ENCODE measurements at places on chromosomes 6 and 20.

GRCh38 chr6:159832946-159833345 is 32.9 kb downstream of the PNLDC1 start:
- peaks cover 59% of the 10 kb centered on the region for H3K27me3 ChIP-seq
- H3K4me1 ChIP-seq = peaks cover 12% of the 10 kb centered on the region
- H3K27ac ChIP-seq = no peak overlapping the region
- no peaks in the 10 kb centered on the region for H3K36me3 ChIP-seq
- peak; percentile 27 for DNase-seq

DNA sequence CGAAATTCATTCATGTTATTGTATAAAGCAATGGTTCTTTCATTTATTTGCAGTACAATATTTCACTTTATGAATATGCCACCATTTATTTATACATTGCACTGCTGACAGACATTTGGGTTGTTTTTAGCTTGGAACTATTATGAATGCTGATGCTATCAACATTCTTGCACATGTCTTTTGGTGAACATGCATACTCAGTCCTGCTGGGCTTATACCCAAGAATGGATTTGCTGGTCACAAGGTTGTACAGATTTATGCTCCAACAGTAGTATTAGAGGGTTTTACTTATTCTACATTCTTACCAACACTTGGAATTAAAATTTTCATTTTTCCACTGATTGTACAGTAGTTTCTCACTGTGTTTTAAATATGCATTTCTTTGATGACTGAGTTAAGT is 126.2 kb downstream of the PTPRK start:
- no peaks in the 10 kb centered on the region for H3K4me1 ChIP-seq
- no peak overlapping the region for H3K4me3 ChIP-seq
- no peak overlapping the region for H3K27ac ChIP-seq
- H3K27me3 ChIP-seq = no peaks in the 10 kb centered on the region
- DNase-seq = no peak

DNA sequence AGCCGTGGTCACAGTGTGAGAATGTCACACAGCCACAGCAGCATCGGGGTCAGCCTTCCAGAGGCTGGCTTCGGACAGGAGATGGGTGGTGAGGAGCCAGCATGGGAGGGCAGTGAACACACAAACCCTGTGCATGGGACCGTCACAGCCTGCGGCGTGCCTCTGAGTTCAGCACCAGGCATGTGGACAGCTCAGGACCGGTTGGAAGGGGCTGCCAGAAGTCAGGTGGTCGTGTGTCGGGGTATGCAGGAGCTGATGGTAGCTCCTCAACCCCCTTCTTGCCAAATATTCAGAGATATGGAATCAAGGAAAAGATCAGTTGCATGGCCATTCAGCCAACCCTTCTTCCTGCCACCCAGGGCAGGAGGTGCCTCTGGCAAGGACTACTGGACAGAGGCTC is 28.2 kb downstream of the MYT1 start:
- DNase-seq = no peak
- H3K4me1 ChIP-seq = no peaks in the 10 kb centered on the region
- H3K4me3 ChIP-seq = no peak overlapping the region

GRCh38 chr6:106608080-106608668 is 21.1 kb downstream of the RTN4IP1 start:
- DNase-seq = peak; percentile 55
- H3K27ac ChIP-seq = no peak overlapping the region
- H3K4me3 ChIP-seq = no peak overlapping the region
- H3K36me3 ChIP-seq = peaks cover 2% of the 10 kb centered on the region
- no peaks in the 10 kb centered on the region for H3K27me3 ChIP-seq

GRCh38 chr20:14523090-14523489 is 185.7 kb upstream of the FLRT3 start:
- no peak for DNase-seq
- H3K4me3 ChIP-seq = no peak overlapping the region
- no peaks in the 10 kb centered on the region for H3K4me1 ChIP-seq
- H3K27ac ChIP-seq = no peak overlapping the region
- no peaks in the 10 kb centered on the region for H3K36me3 ChIP-seq

DNA sequence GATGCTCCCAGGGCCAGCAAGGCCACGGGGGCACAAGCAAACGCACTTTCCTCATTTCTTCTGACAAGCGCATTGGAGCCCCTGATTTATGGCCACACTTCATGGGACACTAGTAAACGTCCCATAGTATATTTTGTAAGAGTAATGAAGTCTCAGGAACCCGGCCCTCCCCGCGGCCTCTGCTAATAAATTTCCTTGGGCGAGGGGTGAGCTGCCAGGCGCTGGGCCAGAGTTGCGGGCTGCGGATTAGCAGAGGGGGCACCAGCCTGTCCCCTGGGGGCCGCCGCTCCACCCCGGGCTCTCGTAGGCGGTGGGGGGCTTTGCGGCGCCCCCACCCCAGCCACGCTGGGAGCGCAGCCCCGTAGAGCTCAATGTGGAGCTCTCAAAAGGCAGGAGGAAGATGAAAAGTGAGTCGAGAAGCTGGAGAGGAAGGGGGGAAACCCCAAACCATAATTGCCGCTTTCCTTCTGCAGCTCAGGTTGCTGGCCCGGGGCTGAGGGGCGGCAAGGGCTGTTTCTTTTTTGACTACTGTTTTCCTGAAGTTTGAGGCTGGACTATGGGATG is 173.6 kb downstream of the CDC5L start:
- H3K36me3 ChIP-seq = no peaks in the 10 kb centered on the region
- peaks cover 31% of the 10 kb centered on the region for H3K27me3 ChIP-seq
- H3K27ac ChIP-seq = no peak overlapping the region

- H3K36me3 ChIP-seq = no peaks in the 10 kb centered on the region
- peaks cover 22% of the 10 kb centered on the region for H3K27me3 ChIP-seq
- no peak for DNase-seq
- H3K27ac ChIP-seq = no peak overlapping the region
These were observed 242.2 kb downstream of the NRN1 start for GRCh38 chr6:5764401-5764955.

- no peak for DNase-seq
- H3K27me3 ChIP-seq = no peaks in the 10 kb centered on the region
- H3K27ac ChIP-seq = no peak overlapping the region
- H3K36me3 ChIP-seq = no peaks in the 10 kb centered on the region
- peaks cover 17% of the 10 kb centered on the region for H3K4me1 ChIP-seq
- H3K4me3 ChIP-seq = no peak overlapping the region
These were observed 608.3 kb upstream of the CITED2 start for GRCh38 chr6:139982652-139983295.

DNA sequence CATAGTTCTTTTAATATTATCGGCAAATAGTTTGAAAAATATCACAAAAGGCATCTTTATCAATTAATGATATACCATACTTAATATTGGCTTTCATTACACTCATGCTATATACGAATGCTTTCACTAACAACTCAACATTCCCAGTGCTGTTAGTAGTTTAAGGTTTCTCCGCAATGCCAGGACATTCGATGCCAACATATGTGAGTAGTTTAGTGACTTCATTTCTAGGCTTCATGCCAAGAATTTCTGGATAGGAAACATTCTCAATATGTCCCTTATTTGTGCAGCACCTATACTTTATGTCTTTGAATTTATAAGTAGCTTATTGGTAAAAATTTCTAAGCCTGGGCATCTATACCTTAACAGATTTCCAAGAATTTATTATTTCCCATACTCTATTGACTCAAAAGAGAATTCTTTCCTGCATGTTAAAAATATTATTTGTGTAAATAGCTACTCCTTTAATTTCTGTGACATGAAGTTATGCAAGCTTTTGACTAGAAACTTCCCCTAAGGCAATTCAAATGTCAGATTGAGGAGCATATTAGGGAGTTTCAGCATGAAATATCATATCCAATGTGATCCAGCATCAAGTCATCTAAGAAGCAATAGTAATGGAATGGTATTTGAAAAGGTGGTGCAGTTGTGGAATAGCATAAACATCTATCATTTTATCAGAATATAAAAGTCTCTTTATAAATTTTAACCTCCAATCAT is 236.0 kb upstream of the STXBP5 start:
- H3K27ac ChIP-seq = no peak overlapping the region
- no peaks in the 10 kb centered on the region for H3K4me1 ChIP-seq
- no peaks in the 10 kb centered on the region for H3K27me3 ChIP-seq
- H3K36me3 ChIP-seq = no peaks in the 10 kb centered on the region

GRCh38 chr6:41546475-41546865 is 289 bp downstream of the FOXP4 start:
- peaks cover 13% of the 10 kb centered on the region for H3K36me3 ChIP-seq
- H3K4me3 ChIP-seq = peak overlapping the region; percentile 68
- H3K27me3 ChIP-seq = no peaks in the 10 kb centered on the region
- H3K4me1 ChIP-seq = peaks cover 42% of the 10 kb centered on the region
- DNase-seq = no peak
- H3K27ac ChIP-seq = no peak overlapping the region

- no peak overlapping the region for H3K27ac ChIP-seq
- no peaks in the 10 kb centered on the region for H3K36me3 ChIP-seq
- no peak overlapping the region for H3K4me3 ChIP-seq
- no peaks in the 10 kb centered on the region for H3K27me3 ChIP-seq
- no peak for DNase-seq
- H3K4me1 ChIP-seq = no peaks in the 10 kb centered on the region
These were observed 312.6 kb upstream of the RSPO3 start for GRCh38 chr6:126805861-126806260.

DNA sequence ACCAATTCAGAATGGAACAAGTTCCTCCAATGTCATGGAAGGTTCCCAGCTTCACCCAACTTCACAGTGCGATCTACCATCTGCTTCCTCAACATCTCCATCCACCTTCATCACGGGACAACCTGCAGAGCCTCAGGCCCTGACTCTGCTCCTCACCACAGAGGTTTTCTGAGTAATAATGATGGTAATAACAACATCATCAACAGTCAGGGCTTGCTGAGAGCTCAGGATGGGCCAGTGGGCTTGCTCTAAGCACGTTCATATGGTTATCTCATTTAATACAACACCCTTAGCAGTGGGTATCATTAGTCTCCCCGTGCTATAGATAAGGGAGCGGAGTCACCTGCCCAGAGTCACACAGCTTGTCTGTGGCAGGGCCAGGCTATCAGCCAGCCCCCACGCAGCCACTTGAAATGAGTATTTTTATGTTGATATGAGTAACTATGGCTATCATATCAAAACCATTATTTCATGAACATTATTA is 38.6 kb downstream of the PREX1 start:
- no peak overlapping the region for H3K27ac ChIP-seq
- H3K27me3 ChIP-seq = peaks cover 10% of the 10 kb centered on the region
- H3K4me3 ChIP-seq = no peak overlapping the region
- DNase-seq = no peak
- peaks cover 6% of the 10 kb centered on the region for H3K4me1 ChIP-seq
- H3K36me3 ChIP-seq = no peaks in the 10 kb centered on the region

DNA sequence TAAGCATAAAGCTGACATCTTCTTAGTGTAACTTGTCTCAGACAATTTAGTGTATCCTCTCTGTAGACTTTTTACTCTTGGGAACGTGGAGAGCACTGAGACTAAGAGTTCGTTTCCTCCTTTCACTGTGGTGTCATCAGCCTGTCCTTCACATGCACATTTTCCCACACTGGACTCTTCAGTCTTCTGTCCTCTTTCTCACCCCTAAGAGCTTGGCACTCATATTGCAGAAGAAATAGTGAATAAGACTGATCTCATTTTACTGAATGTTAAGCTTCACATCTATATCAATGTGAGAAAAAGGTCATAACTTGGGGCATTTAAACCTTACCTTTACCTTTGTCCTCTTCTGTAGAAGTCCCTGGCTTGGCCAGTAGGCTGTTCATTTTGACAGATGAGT is 25.6 kb downstream of the FUCA2 start:
- no peaks in the 10 kb centered on the region for H3K4me1 ChIP-seq
- no peak for DNase-seq
- no peaks in the 10 kb centered on the region for H3K36me3 ChIP-seq
- H3K27me3 ChIP-seq = no peaks in the 10 kb centered on the region
- no peak overlapping the region for H3K27ac ChIP-seq

- H3K27ac ChIP-seq = no peak overlapping the region
- H3K27me3 ChIP-seq = peaks cover 49% of the 10 kb centered on the region
- H3K4me3 ChIP-seq = no peak overlapping the region
- no peaks in the 10 kb centered on the region for H3K4me1 ChIP-seq
These were observed 37.0 kb downstream of the BPIFB1 start for GRCh38 chr20:33320006-33320405.

DNA sequence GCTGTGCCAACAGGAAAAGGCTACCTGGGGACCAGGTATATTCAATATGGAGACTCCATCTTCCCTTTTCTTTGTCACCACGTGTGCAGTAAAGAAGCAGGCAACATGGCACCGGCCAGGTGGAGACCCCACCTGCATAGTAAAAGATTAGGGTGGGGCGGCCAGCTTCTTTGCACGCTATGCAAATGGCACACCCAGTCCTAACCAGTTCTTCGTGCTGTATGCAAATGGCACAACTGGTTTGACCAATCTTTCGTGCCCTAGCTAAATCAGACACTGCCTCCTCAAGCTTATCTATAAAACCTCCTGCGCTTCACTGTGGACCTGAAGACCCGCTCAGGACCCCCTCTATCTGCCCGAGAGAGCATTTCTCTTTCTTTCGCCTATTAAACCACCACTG is 88.8 kb upstream of the EZR start:
- H3K27me3 ChIP-seq = no peaks in the 10 kb centered on the region
- no peaks in the 10 kb centered on the region for H3K4me1 ChIP-seq
- no peaks in the 10 kb centered on the region for H3K36me3 ChIP-seq
- DNase-seq = no peak

DNA sequence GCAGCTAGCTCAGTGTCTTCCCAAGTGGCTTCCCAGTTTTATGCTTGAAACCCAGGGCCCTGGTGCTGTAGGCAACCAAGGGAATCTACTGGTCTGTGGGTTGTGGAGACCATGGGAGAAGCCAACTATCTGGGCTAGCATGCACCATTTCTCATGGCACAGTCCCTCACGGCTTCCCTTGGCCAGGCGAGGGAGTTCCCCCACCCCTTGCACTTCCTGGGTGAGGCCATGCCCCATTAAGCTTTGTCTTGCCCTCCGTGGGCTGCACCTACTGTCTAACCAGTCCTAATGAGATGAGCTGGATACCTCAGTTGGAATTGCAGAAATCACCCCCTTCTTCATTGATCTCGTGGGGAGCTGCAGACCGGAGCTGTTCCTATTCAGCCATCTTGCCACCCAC is 1152.0 kb downstream of the KHDRBS2 start:
- H3K4me1 ChIP-seq = no peaks in the 10 kb centered on the region
- no peaks in the 10 kb centered on the region for H3K27me3 ChIP-seq
- no peaks in the 10 kb centered on the region for H3K36me3 ChIP-seq
- no peak for DNase-seq
- H3K4me3 ChIP-seq = no peak overlapping the region

DNA sequence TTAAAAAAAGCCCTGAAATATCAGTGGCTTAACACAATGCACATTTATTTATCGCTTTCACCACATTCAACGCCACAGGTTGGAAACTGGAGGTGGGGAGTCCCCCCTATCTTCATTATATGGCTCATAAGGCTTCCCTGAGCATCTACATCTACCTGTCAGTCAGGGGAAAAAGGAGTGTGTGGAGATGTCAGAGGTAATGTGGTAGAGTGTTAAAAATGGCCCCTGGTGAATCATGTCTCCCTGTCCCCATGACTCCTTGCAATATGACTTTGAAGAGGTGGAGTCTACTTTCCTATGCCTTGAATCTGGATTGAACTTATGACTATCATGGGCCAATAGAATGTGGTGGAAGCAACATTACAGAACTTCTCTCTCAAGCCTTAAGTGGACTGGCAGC is 65.5 kb upstream of the BTBD3 start:
- H3K4me1 ChIP-seq = no peaks in the 10 kb centered on the region
- no peaks in the 10 kb centered on the region for H3K36me3 ChIP-seq
- H3K27me3 ChIP-seq = no peaks in the 10 kb centered on the region
- H3K27ac ChIP-seq = no peak overlapping the region
- H3K4me3 ChIP-seq = no peak overlapping the region
- no peak for DNase-seq
